ENCODE measurements at places on chromosomes 7 and 10. TPM values are rescaled to one million over a fixed set of nuclear protein-coding genes. Genes with fewer than 3 reads are reported as not detected.

DNA sequence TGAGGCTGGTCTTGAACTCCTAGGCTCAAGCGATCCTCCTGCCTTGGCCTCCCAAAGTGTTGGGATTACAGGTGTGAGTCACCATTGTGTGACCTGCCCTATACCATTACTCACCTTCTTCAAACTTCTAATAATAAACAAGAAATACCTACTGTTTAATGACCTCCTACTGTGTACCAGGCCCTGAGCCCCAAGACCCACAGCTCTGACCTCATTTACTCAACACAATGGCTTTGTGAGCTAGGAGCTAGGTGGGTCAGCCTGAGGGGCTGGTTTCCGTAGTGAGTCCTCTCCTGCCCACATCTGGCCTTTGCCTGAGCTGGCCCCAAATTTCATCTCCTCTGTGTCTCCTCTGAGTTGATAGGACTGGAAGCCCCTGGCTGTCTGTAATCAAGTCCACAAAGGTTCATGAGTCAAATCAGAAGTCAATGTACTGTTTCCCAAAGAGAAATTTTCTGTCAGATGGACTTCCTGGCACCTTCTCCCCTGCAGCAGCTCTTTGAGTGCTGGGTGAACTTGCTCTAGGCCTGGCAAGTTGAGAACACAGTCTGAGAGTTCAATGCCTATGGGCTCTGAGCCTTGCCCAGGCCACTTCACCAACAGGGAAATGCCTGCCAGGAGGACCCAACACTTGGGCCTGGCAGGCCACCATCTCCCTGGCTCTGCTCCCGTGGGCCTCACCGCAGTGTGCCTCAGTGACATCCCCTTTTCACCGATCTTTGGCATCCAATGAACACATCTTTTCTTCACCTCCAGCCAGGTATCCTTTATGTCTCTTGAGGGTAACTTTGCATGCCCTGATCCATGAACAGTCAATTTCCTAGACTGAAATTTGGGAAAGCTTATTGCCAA, 24.0 kb downstream of the NEURL1 start:
- no peak for DNase-seq

DNA sequence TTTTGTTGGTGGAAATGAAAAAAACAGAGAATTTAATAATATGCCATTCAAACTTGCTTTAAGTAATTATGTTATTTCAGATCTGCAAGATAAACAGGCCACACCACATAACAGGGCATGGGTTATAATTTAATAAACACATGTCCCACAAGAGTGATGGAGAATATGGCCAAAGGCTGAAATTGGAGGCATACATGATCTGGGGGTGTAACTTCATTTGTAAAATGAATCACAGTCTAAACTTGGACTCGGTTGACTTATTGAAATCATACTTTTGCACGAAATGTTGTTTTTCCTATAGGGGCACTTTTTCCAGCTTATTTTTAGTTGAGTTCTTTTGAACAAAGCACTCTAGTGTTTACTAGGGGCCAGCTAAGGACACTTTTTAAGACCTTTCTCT, 151.6 kb downstream of the TMEM26 start:
- no peak for DNase-seq

DNA sequence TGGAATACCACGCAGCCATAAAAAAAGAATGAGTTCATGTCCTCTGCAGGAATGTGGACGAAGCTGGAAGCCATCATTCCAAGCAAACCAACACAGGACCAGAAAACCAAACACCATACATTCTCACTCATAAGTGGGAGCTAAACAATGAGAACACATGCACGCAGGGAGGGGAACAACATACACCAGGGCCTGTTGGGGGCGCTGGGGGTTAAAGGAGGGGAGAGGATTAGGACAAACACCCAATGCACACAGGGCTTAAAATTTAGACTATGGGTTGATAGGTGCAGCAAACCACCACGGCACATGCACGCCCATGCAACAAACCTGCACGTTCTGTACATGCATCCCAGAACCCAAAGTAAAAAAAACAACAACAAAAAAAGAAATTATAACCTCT, 23.3 kb downstream of the RNF133 start:
- no peak for DNase-seq

The ADARB2 gene
- total RNA-seq, result not detected

The TACR2 gene
- total RNA-seq, result not detected

- no peak for DNase-seq
These were observed 77.8 kb upstream of the PDCD4 start for GRCh38 chr10:110793886-110794285.

The CTTNBP2 gene
- total RNA-seq, result not detected

DNA sequence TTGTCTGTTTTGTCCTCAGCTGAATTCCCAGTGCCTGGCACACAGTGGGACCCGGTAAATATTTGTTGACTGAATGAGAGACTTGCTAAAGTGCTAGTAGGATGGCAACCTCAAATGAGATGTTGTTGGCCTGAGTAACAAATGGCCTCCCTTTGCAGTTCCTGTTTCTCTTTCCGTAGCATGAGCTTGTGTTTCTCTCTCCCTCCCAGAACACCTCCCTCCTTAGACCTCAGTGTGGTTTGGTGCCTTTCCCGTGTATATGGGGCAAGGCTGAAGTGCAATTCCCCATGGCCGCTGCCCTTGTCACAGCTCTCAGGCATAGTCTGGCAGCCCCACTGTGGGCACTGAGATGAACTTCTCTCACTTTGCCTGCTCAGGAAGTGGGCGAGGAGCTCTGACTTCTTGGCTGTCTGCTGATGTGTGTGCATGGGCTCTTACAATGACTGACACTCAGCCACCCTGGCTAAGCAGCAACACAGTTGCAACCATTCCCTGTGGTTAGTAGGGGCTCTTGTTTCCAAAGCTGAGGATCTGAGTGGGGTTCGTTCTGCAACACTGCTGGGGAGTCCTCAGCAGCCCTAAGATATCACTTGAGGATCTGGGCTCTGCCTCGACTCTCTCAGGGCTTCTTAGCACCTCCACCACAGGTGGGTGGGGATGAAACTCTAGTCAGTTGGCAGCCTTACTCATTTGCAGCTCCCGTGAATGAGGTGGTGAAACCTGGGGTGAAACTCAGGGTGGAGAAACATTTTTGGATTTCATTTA, 136.1 kb downstream of the ICA1 start:
- no peak for DNase-seq

DNA sequence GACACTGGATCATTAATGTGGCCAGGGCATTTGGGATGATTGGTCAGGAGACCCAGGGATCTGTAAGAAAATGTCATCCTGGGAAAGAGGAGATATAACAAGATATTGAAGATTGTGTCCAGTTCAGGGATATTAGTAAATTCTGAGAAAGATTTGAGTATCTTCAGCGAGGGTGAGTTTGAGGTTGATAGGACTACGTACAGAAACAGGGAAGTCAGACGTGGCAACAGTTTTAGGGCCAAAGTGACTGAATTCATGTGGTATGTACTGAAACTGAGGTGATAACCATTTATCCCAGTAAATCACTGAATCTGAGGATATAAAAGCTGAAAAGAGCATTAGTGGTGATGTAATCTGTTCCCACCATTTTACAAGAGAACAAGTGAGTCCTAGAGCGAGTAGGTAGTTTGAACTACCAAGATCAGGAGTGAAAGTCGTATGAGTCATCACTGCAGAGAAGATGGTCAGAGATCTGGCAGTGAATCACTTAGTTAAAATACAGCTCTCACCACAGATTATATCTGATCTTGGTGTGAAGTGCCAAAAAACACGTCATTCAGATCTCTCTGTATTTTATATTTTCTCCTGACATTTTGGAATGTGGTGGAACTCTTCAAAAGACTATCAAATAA, 220.5 kb downstream of the CDK14 start:
- no peak for DNase-seq

- no peak for DNase-seq
These were observed 46.8 kb downstream of the PDE1C start for GRCh38 chr7:32023376-32023775.

The CYP2E1 gene
- 1.0 TPM for total RNA-seq

GRCh38 chr7:130673066-130673465, 4.5 kb upstream of the COPG2 start:
- DNase-seq, result no peak

- no peak for DNase-seq
These were observed 227.7 kb downstream of the TMEM178B start for GRCh38 chr7:141301544-141301943.

The CPED1 gene
- 290 TPM for total RNA-seq

The CPXM2 gene
- not detected for total RNA-seq

The SPDYE16 gene
- not detected for total RNA-seq

DNA sequence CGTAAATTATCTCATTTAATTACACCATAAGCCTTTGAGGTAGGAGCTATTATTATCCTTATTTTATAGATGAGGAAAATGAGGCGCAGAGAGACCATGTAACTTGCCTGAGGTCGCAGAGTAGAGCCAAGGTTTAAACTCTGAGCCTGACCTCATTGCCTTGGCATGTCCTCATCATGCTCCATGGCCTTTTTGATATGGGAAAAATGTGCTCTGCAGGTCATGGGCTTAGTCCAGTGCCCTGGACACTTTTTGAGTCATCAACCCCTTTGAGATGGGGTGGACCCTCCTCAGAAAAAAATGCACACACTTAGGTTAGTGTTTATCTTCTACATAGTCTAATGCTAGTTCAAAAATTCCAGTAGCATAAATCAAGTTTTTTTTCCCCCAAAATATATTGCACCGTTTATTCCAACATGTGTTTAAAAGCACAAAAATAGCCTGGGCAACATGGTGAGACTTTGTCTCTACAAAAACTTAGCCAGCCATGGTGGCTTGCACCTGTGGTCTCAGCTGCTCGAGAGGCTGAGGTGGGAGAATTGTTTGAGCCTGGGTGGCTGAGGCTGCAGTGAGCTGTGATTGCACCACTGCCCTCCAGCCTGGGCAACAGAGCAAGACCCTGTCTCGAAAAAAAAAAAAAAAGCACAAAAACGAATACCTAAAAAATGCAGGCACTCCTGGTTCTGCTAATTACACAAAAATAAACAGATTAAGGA, 28.6 kb upstream of the TMEM178B start:
- no peak for DNase-seq

- DNase-seq, result no peak
These were observed 141.5 kb downstream of the CUBN start for GRCh38 chr10:16987976-16988610.

DNA sequence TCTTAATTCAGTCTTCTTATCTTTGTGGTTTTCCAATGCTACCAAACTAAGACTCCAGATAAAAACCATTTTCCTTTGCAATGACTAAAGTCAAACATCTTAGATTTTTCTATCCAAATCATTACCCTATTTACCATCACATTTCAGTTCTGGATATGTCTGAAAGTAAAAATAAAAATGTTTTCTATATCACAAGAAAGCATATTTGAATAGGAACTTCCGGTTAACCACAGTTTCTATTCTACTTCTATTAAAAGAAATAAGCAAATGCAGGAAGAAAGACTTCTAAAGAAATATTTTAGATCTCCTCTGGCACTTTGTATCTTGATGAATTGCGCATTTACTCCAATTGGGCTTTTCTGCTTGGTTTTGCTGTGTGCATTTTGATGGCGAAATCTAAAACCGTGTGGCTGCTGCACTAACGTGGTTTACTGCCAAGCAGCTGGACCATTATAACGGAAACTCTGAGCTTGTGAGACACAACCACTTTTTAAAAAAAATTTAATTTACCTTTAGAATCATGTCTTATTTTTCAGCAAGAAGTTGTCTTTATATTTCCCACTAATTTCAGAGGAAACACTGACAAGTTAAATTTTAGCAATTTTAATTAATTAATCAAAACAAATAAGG, 146.1 kb downstream of the VPS50 start:
- no peak for DNase-seq

DNA sequence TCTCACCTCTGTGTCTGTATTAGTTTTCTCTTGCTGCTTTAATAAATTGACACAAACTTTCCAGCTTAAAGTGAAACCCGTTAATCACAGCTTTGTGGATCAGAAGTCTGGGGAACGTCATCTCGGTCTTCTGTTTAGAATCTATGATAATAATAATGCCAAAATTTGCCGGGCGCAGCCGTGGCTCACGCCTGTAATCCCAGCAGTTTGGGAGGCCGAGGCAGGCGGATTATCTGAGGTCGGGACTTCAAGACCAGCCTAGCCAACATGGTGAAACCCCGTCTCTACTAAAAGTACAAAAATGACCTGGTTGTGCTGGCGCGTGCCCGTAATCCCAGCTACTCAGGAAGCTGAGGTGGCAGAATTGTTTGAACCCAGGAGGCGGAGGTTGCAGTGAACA, 8.8 kb upstream of the ZPBP start:
- DNase-seq, result no peak

The CNPY1 gene
- total RNA-seq, result not detected

- DNase-seq, result no peak
These were observed 90.2 kb downstream of the FRMD4A start for GRCh38 chr10:14240253-14241189.

DNA sequence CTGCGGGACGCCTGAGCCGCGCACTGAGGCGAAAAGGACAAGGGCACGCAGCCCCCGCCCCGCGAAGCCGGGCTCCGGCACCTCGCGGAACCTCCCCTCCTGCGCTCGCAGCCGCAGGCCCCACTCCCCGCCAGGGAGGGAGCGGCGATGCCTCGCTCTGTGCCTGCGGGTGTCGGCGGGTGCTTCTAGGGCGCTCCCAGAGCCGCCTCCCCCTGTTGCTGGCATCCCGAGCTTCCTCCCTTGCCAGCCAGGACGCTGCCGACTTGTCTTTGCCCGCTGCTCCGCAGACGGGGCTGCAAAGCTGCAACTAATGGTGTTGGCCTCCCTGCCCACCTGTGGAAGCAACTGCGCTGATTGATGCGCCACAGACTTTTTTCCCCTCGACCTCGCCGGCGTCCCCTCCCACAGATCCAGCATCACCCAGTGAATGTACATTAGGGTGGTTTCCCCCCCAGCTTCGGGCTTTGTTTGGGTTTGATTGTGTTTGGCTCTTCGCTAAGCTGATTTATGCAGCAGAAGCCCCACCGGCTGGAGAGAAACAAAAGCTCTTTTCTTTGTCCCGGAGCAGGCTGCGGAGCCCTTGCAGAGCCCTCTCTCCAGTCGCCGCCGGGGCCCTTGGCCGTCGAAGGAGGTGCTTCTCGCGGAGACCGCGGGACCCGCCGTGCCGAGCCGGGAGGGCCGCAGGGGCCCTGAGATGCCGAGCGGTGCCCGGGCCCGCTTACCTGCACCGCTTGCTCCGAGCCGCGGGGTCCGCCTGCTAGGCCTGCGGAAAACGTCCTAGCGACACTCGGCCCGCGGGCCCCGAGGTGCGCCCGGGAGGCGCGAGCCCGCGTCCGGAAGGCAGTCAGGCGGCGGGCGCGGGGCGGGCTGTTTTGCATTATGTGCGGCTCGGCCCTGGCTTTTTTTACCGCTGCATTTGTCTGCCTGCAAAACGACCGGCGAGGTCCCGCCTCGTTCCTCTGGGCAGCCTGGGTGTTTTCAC, 519 bp downstream of the ITGB8 start:
- DNase-seq, result peak; percentile 12

Measured in K562 (cell line).